ENCODE measurements at places on chromosomes 16 and 17.

DNA sequence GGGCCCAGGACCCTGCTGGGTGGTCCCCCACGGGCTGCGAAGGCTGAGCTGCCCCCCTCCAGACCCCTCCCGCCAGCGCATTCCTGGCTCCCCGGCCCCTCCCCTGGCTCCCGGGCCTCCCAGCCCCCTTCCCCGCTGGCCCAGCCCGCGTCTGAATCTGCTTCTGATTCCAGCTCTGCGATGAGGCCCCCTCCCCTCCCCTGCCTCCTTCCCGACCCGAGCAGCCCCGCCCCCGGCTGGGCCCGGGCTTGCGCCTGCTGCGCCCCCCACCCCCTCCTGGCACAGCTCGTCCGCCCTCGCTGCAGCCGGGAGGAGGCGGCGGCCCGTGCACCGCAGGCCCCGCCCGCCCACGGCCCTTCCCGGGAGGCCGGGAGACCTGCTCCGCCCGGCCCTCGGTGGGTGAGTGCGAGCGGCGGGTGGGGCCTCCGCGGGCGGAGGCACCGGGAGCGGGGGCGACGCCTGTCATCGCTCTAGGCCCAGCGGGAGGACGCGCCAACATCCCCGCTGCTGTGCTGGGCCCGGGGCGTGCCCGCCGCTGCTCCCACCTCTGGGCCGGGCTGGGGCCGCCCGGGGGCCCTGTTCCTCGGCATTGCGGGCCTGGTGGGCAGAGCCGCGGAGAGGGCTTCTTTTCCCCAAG is at the start of gene NTN3:
Gene NTN3 (plus strand): TSS at position 282 of the 637 bp plus-strand sequence. CDS start 405 bp downstream, outside the sequence.
- H3K27ac ChIP-seq = no peak within 1 kb of the TSS
- H3K4me3 ChIP-seq = no peak within 1 kb of the TSS
- no peaks in the 10 kb centered on the region for H3K36me3 ChIP-seq
- H3K4me1 ChIP-seq = no peaks in the 10 kb centered on the region
- H3K27me3 ChIP-seq = peaks cover 4% of the 10 kb centered on the region
- DNase-seq = no peak

DNA sequence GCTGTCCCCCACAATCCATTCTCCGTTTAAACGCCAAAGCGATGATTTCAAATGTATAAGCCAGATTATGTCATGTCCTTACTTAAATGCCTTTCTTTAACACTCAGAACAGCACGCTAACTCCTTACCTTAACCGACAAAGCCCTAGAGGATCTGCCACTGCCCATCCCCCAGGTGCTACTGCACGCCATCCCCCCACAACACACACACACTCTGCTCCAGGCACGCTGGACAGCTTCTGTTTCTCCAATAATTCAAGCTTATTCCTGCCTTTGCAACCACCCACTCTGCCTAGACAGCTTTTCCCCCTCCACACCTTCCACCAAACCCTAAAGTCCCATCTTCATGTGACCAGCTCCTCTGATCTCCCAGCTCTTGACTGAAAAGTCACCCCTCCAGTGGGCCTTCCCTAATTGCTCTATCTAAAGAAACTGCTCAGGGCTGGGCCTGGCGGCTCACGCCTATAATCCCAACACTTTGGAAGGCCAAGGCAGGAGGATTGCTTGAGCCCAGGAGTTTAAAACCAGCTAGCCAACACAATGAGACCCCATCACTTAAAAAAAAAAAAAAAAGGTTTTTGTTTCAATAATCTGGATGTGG is 38.9 kb upstream of the RPL38 start:
- H3K4me1 ChIP-seq = no peaks in the 10 kb centered on the region
- no peak overlapping the region for H3K27ac ChIP-seq
- H3K36me3 ChIP-seq = no peaks in the 10 kb centered on the region
- no peaks in the 10 kb centered on the region for H3K27me3 ChIP-seq
- H3K4me3 ChIP-seq = no peak overlapping the region

DNA sequence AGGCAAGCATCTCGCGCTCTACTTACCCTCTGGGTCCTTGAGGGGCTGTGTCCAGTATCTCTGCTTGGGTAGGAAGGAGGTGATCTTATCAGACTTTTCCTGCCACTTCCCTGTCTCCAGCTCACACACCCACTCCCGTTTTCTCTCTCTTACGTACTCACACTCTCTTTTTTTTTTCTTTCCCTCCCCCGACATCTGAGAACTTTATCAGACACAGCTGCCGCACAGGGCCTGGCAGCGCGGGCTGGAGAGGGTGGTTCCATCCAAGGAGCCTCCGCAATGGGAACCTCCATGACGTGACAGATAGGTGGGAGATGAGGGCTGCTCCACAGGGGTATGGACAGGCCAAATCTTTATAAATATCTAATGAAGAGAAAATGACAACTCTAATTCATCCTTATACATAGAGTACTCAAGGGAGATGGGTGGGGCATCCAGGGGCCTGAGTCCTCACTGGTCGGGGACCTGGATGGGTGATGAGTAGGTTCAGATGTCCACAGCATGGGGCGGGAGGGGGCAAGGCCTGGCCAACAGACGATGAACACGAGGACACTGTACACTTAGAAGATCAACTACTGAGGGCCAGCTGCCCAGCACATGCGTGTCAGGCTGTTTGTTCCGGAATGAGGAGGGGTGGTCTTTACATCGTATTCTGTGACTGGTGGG is 23.3 kb downstream of the MINK1 start:
- no peak overlapping the region for H3K27ac ChIP-seq
- H3K4me3 ChIP-seq = no peak overlapping the region
- peaks cover 5% of the 10 kb centered on the region for H3K4me1 ChIP-seq
- no peaks in the 10 kb centered on the region for H3K27me3 ChIP-seq

DNA sequence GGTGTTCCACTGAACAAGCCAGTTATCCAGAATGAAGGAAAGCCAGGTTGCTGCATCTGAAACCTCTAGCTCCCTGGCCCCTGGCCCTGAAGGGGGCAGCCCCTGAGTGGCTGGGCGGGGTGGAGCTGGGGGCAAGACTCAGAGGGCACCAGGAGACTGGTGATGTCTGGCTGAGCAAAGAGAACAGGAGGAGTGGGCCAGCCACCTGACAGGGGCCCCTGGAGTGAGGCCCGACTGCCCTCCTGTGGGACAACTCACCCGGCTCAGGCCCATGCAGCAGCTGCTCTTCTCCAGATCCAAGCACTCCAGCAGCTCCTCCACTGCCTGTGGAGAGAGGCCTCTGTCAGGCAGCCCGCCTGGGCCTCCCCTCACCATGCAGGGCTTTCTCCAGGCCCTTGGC is 60.4 kb downstream of the PIPOX start:
- no peaks in the 10 kb centered on the region for H3K36me3 ChIP-seq
- H3K4me1 ChIP-seq = no peaks in the 10 kb centered on the region
- H3K4me3 ChIP-seq = no peak overlapping the region
- H3K27me3 ChIP-seq = no peaks in the 10 kb centered on the region
- H3K27ac ChIP-seq = no peak overlapping the region

GRCh38 chr16:12354296-12354833 is 377.8 kb downstream of the SNX29 start:
- H3K4me1 ChIP-seq = no peaks in the 10 kb centered on the region
- H3K27ac ChIP-seq = no peak overlapping the region
- H3K36me3 ChIP-seq = no peaks in the 10 kb centered on the region
- H3K27me3 ChIP-seq = no peaks in the 10 kb centered on the region

DNA sequence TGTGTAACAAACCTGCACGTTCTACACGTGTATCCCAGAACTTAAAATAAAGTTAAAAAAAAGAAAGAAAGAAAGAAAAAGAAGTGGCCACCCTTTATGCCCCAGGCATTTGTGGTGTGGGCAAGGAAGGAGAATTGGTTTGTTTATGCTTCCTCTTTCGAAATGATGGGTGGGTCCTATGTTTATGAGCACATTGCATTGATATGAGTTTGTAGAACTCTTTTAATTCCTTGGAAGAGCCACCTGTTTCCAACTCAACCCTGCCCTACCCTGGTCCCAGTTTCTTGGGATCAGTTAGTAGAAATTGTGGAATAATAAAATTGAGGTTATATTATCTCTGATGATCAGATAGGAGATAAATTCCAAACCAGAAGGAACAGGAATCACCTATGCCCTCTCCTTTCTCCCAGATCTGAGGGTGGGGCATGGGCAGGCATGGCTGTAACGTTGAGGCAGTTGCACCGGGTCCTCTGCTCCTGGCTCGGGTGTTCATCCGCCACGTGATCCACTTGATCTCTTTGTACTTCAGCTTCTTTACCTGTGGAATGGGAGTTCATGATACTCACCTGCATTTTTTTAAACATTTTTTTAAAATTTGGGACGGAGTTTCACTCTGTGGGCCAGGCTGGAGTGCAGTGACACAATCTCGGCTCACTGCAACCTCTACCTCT is 15.9 kb downstream of the CHAD start:
- H3K27me3 ChIP-seq = no peaks in the 10 kb centered on the region
- H3K27ac ChIP-seq = no peak overlapping the region
- H3K36me3 ChIP-seq = no peaks in the 10 kb centered on the region
- no peak overlapping the region for H3K4me3 ChIP-seq

DNA sequence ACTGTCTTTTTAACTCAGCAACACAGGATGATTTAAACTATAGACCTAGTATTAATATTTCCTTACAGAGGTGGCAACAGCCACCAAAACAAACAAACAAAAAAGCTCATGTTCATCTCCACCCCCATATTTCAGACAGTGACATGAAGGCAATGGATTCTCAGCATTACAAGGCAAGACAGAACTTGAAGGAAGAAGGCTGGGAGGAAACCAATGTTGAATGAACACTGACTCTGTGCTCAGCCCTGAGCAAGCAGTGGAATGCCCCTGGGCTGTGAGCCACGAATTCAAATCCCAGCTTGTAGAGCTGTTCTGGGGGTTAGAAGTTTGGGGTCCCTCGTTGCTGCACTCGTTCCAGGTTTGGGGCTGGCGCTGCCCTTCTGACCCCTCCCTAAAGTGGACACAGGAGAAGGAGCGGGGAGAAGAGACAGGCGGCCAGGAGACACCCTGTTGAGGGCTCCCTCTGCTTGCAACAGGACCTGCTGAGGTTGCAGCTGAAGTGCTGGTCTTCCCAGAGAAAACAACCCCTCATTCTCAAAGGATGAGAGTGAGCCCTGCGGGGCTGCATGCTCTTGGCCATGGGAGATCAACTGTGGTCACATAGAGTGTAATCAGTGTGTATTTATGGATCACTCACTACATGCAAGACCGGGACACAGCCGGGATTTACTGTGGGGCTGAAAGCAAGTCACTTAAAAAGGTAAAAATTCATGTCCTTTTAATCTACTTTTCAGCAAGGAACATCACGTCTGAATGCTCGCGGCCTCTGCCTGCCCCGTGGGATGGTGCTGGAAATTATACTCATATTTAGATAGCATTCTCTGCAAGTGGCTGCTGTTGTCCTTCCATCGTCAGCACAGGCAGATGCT is 34.3 kb downstream of the MYH3 start:
- H3K4me1 ChIP-seq = no peaks in the 10 kb centered on the region
- H3K4me3 ChIP-seq = no peak overlapping the region
- no peak for DNase-seq
- no peaks in the 10 kb centered on the region for H3K27me3 ChIP-seq

GRCh38 chr17:69854225-69854780 is 220.7 kb upstream of the KCNJ16 start:
- no peak for DNase-seq
- H3K27ac ChIP-seq = no peak overlapping the region
- no peak overlapping the region for H3K4me3 ChIP-seq
- H3K36me3 ChIP-seq = no peaks in the 10 kb centered on the region

- H3K4me3 ChIP-seq = no peak overlapping the region
- H3K27ac ChIP-seq = no peak overlapping the region
- no peak for DNase-seq
- no peaks in the 10 kb centered on the region for H3K27me3 ChIP-seq
These were observed 53.9 kb upstream of the CRHR1 start for GRCh38 chr17:45730192-45730591.

GRCh38 chr17:3256575-3256974 is 41.6 kb downstream of the OR3A1 start:
- no peak overlapping the region for H3K4me3 ChIP-seq
- DNase-seq = no peak
- no peak overlapping the region for H3K27ac ChIP-seq
- no peaks in the 10 kb centered on the region for H3K36me3 ChIP-seq
- no peaks in the 10 kb centered on the region for H3K27me3 ChIP-seq
- no peaks in the 10 kb centered on the region for H3K4me1 ChIP-seq

DNA sequence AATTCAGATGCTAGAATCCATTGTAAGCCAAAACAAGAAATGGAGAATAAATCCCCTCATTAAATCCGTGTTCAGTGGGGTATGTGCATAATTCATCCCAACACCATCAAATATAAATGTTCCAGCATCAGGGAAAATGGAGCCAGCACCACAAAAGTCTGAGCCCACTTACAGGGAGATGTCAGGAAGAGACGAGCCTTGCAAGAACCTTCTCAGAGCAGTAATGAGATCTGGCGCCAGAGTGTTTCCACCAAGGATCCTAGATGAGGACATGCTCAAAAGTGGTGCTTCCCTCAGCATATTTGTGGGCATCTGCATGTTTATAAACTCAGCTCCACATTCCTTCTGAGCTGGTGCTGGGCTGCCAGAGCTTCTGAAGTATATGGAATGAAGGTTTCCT is 541.9 kb upstream of the C16orf82 start:
- no peak for DNase-seq
- H3K27me3 ChIP-seq = no peaks in the 10 kb centered on the region
- H3K36me3 ChIP-seq = no peaks in the 10 kb centered on the region
- H3K4me3 ChIP-seq = no peak overlapping the region
- H3K27ac ChIP-seq = no peak overlapping the region

DNA sequence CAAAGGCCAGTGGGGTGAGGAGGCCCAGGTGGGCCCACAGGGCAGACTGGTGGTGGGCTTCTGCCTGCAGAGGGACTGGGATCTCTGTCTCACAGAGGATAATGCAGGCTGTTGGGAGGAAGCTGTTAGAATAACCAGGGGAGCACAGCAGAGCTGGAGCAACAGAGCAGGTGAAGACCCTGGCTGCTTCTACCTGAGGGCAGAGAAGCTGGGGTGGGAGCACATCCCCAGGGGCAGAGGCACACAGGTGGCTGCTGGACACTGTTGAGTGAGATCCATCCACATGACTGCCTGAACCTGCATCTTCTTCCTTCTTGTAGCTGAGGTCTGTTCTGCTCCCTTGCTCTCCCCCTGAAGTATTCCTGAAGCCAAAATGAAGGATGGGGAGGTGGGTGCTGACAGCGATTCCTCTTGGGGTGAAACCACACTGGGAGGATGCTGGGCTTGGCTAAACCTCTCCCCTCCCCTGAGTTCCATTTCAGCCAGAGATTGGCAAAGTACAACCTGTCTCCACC is 1725.0 kb downstream of the TP53TG3F start:
- no peak for DNase-seq
- no peaks in the 10 kb centered on the region for H3K27me3 ChIP-seq
- no peaks in the 10 kb centered on the region for H3K4me1 ChIP-seq
